ENCODE measurements at places on chromosomes 13 and 19.

- DNase-seq, result peak; percentile 78
- H3K27ac ChIP-seq, result peak within 1 kb of the TSS; percentile 16
- no peaks in the 10 kb centered on the region for H3K4me1 ChIP-seq
- H3K4me3 ChIP-seq, result no peak within 1 kb of the TSS
Observed at GRCh38 chr19:15479391-15480345, at the start of gene PGLYRP2. TSS of gene PGLYRP2 (minus strand) at chr19:15479501. CDS start at chr19:15479371, 130 bp downstream.

- no peak overlapping the region for H3K27ac ChIP-seq
- H3K36me3 ChIP-seq, result no peaks in the 10 kb centered on the region
- H3K27me3 ChIP-seq, result no peaks in the 10 kb centered on the region
- no peak overlapping the region for H3K4me3 ChIP-seq
- H3K4me1 ChIP-seq, result peaks cover 3% of the 10 kb centered on the region
Observed at GRCh38 chr13:74066937-74067336, 67.3 kb downstream of the KLF12 start.

DNA sequence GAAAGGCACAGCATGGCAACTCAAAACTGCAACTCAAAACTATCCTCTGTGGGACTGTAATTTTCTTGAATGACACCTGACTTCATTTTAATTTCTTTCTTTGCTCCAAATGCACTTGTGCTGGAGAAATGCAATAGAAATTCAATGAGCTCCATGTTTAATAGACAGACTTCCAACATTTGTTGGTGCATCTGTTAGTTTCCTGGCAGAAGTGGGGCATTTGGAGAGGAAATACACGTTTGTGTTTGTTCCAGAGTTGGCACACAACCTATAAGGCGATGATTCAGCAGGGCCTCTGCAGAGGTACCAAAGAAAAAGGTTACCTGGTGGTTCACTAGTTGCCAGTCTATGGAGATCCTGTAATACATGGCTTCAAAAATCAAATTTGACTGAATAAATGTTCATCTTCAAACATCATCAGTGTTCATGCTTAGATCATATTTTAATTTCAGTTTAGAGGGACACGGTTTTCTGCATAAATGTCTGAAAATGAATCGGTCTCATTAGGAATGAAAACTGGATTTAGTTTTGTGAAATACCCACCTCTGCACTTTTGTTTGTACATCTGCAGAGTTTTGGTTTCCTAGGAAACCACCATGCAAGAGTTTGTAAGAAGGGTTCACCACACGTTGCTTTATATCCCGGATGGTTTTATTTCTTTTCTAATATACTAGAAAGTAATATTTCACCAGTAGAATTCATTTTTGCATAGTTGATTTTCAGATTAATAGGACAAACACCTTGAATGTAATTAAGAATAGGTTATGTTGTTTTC is 21.8 kb upstream of the OBI1 start:
- no peak overlapping the region for H3K4me3 ChIP-seq
- no peaks in the 10 kb centered on the region for H3K4me1 ChIP-seq
- no peaks in the 10 kb centered on the region for H3K36me3 ChIP-seq
- H3K27ac ChIP-seq, result no peak overlapping the region

- peak overlapping the region; percentile 70 for H3K27ac ChIP-seq
- peaks cover 23% of the 10 kb centered on the region for H3K4me1 ChIP-seq
- no peaks in the 10 kb centered on the region for H3K36me3 ChIP-seq
- no peaks in the 10 kb centered on the region for H3K27me3 ChIP-seq
- no peak for DNase-seq
Observed at GRCh38 chr13:30737511-30738337, 2.4 kb downstream of the ALOX5AP start.

DNA sequence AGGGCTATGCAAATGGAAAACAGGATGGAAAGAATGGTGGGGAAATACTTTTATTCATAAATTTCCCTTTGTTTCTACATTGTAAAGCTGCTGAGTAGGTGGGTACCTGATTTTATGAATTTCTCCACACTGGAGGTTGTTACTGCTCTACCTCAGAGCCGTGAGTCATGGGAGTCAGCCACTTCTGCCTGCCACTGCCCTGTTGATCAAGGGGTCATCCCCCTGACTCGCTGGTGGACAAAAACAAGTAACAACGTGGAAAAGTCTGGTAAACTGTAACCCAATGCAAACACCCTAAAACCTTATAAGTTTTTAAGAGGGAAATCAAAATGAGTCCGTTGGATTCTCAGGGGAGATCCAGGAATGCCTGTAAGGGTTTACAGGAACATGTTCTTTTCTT is 329.5 kb downstream of the ATP8A2 start:
- H3K4me1 ChIP-seq, result no peaks in the 10 kb centered on the region
- DNase-seq, result no peak
- H3K36me3 ChIP-seq, result no peaks in the 10 kb centered on the region
- H3K4me3 ChIP-seq, result no peak overlapping the region

DNA sequence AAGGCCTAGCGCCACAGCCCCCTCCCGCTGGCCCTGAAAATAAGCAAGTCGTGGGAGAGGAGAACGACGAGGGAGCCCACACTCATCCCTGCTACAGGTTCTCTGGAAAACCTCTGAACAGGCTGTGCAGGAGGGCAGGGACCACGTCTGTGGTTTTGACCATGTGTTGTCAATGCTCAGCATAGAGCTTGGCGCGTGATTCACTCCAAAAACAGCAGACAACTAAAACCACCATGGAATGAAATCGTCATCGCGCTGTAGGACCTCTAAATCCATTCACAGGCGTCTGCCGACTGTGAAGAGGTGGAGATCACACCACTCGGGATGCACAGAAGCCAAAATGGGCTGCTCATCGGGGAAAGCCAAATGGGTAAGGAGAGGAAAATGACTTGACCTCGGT is 121.3 kb downstream of the COL4A1 start:
- H3K4me1 ChIP-seq, result no peaks in the 10 kb centered on the region
- no peak overlapping the region for H3K4me3 ChIP-seq
- no peak for DNase-seq

- H3K4me3 ChIP-seq, result no peak overlapping the region
- H3K27me3 ChIP-seq, result no peaks in the 10 kb centered on the region
- no peaks in the 10 kb centered on the region for H3K36me3 ChIP-seq
- H3K27ac ChIP-seq, result no peak overlapping the region
- DNase-seq, result no peak
Observed at GRCh38 chr13:75766636-75767035, 130.5 kb downstream of the LMO7 start.

All from upper lobe of left lung (tissue), 6 donors.